Endodermal cell (in vitro differentiated cells): ENCODE measurements at places on chromosomes 7 and 10.

DNA sequence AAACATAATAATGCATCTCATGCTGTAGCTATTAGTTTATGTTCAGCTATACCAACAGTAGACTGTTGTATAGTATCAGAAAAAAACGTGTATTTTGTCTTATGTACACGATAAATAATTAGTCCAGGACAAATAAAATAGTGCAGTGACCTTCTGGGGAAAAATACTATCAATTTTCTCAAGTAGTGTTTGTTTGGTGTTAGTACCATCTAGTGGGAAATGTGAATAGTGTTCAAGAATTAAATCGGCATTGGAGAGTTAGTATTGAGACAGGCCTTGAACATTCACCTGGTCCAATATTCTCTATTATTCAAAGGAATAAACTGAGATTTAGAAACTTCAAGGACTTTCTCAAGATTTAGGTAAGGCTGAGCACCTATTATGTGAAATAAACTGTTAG, 21.7 kb upstream of the OR2A5 start:
- no peak for DNase-seq

DNA sequence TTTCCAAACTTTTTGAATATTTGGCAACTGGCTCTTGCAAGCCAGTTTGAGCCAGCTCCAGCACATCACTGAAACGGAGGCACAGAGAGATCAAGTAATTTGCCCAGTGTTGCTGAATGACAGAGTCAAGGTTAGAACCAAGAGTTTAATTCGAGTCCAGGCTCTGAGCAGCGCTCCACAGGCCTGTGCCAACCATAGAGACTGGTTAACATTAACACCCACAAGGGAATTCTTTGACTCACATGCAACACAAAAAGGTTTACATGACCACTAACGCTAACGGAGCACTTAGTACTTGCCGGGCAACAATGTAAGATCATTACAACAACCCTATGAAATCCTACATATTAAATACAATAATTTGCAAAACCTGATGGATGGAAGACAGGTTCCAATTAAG, 1.5 kb downstream of the RGS10 start:
- no peak for DNase-seq

- DNase-seq = no peak
These were observed 121.7 kb upstream of the TRIM24 start for GRCh38 chr7:138338361-138338760.

- DNase-seq = no peak
These were observed 52.1 kb upstream of the HELLS start for GRCh38 chr10:94493463-94493862.

GRCh38 chr10:29719281-29719675, 84.5 kb upstream of the SVIL start:
- no peak for DNase-seq
